ENCODE measurements at places on chromosomes 1 and 21.

- DNase-seq: no peak
Observed at GRCh38 chr1:35046730-35047129, 15.0 kb upstream of the ZMYM6 start.

GRCh38 chr1:18411820-18412641 lies 68.7 kb upstream of the KLHDC7A start:
- DNase-seq: no peak

GRCh38 chr1:29444081-29444715 lies 207.9 kb downstream of the PTPRU start:
- DNase-seq: no peak

- DNase-seq: no peak
Observed at GRCh38 chr1:168396940-168397684, 116.4 kb downstream of the TBX19 start.

DNA sequence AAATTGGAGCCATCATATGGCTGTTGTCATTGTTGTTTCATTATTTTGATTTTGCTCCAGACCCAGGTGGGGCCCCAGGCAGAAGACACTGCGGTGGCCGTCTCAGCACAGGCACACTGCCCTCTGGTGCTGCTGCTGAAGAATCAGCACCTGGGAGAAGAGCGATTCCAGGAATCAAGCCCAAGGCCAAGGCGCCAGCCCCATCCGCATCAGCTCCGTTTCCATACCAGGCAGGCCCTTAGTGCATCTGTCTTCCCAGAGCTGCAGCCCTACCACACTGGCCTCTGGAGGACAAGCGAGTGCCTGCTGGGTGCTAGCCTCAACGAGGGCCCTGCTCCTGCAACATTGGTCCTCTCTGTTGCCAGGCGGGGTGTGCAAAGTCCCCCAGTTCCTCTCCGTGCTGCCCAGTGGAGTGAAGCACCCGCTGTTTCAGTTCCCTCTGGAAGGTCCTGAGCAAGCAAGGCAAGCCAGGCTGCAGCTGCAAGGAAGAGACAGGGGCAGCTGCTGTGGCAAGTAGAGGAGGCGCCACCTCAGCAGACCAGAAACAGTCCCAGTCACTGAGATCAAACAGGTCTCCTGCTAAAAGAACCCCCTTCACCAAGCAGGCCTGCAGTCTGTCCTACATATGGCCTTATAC lies 5.2 kb downstream of the GRIK3 start:
- DNase-seq: no peak

DNA sequence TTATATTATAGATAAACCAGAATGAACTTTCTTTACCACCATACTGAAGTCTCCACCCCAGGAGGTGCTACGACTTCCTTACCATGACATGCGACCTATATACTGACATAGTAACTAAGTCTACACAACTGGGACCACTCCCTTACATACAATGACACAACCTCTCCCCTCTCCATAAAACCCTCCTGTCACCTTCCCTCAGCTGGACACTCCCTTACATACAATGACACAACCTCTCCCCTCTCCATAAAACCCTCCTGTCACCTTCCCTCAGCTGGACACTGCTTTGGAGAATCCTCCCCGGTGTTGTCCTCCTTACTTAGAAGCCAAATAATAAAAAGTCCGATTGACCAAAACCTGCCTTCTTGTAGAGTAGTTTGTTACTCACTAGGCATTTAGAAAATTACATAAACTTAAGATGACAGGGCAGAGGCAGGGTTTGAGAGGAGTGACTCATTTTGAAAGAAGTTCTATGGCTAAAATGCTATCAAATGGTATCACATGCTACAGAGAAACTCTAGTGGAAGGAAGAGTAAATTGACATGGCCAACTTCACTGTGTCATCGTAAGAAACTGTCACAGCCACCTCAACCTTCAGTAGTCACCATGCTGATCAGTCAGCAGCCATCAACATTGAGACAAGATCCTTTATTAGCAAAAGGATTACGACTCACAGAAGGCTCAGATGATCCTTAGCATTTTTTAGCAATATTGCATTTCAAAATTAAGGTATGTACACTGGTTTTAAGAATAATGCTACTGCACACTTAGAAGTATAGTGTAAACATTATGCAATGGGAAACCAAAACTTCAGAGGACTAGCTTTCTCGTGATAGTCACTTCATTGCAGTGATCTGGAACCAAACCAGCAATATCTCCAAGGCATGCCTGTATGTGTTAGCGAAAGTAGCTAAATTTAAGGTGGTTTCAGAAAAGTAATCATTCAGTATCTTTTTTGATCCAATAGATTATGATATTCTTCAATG lies 56.4 kb downstream of the AHCTF1 start:
- DNase-seq: no peak

GRCh38 chr1:118944546-118944945 lies 43.6 kb downstream of the TBX15 start:
- DNase-seq: no peak

DNA sequence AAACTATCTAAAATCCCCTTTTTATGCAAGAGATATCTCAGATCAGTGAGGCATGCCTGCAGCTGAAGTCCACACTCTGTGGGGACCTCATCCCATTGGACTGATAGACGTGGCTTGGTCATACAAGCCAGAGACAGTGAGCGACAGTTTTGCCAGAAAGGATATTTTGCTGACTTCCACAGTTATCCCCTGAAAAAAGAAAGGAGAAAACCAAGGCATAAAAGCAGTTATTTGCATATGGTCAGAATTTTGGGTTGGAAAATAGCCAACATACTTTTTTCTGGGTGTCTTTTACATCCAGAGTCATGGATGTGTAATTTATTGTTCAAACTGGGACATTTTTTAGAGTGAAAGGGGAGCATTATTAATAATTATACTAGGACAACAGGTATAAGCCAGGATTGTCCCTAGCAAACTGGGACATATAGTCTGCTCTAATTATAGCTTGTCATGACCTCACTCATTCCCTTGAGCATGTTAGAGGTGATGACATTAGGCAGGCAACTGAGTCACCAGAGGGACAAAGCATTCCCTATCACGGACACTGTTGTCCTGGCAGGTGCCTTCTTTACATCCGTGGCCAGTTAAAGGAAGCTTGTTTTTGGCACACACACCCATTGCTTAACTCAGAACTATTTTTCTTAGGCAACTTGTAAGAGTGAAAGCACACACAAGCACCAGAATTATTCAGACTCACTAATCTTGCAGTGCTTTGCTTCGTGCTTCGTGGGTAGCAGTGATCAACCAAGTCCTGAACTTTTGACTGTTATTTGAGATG lies 65.5 kb downstream of the PRRX1 start:
- DNase-seq: no peak

GRCh38 chr1:27762033-27762432 lies 11.0 kb upstream of the STX12 start:
- DNase-seq: no peak

- no peak for DNase-seq
Observed at GRCh38 chr1:96579636-96580035, 141.9 kb upstream of the PTBP2 start.

DNA sequence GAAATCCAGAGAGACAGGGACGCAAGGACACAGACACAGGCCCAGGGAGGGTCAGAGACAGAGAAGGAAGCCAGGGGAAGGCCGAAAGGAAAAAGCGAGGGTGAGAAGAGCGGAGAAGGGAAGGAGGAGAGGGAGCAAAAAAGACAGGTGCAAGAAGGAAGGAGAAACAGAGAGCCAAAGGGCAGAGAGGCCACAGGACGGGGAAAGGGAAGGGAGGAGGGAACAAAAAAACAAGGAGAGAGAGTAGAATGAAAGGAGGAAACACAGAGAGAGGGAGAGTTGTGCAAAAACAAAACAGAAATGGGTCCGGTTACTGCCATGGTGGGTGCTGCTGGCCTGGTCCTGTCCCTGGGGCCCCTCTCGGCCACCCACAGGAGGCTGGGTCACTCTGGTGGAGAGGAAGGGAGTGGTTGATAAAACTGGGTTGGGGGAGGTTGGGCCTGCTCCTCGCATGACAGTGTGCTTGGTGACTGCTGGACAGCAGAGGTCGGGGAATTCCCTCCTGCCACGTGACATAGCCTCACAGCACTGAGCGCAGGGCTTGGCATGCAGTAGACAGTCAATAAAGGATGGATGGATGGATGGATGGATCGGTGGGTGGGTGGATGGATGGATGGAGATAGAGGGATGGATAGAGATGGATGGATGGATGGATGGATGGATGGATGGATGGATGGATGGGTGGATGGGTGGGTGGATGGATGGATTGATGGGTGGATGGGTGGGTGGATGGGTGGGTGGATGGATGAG lies 64.8 kb downstream of the RAP1GAP start:
- DNase-seq: no peak

DNA sequence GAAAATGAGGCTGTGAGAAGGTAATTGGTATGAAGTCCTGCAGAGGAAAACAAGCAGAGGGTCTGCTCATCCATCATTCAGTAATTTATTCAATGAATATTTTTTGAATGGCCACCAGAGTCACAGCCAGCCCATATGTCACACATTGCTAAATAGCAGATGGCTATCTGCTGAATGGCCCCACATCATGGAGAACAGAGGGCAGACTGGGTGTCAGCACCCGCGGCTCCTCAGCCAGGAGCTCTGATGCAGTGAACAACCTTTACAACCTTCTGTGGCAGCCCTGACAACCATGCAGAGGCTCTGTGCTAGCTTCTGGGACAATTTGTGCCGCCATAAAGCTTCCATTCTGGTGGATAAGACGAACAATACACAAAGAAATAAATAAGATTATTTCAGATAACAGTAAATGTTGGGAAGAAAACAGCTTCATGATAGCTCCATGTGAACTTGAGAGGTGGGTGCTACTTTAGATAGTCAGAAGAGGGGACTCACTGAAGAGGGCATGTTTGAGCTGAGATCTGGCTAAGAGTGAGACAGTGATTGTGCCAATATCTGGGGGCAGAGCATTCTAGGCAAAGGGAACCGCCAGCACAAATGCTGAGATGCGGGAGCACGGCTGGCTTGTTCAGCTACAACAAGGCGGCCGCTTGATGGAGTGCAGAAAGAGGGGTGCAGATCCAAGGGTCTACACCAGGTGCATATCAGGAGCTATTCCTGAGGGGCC lies 2.8 kb upstream of the C1orf210 start:
- no peak for DNase-seq

DNA sequence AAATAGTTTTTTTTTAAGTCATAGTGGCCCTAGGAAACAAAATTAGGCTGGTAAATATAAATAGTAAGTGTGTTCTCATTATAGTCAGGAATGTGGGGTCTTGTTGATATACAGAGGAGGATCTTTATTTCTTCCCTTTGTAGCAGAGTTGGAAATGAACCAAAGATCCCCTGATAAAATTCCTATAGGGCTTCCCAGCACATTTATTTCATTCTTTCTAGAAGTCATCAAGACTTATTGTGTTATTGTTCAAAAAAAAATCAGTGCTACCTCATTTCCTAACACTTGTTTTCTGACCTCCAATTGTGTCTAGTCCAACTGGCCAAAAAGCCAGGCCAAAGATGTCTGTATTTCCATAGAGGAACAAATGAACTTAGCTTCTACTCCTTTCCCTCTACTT lies 7.6 kb upstream of the PLEKHO1 start:
- no peak for DNase-seq
